ENCODE measurements at places on chromosomes 1 and 21. TPM values are rescaled to one million over a fixed set of nuclear protein-coding genes. Genes with fewer than 3 reads are reported as not detected.

The SYCP1 gene
- not detected for total RNA-seq

The TRIM45 gene
- 2.1 TPM for total RNA-seq

The FBXO44 gene
- total RNA-seq, result 12.1 TPM

The AJAP1 gene
- total RNA-seq, result not detected

The NEXN gene
- 46.0 TPM for total RNA-seq

The IRF6 gene
- 0.09 TPM for total RNA-seq

The SLC9C2 gene
- total RNA-seq, result not detected

The AVPR1B gene
- not detected for total RNA-seq

The CNTN2 gene
- under 0.01 TPM for total RNA-seq

The PPIE gene
- total RNA-seq, result 38.7 TPM

The HOOK1 gene
- not detected for total RNA-seq

The HES5 gene
- total RNA-seq, result not detected

The FABP3 gene
- total RNA-seq, result 135 TPM

The TNFRSF8 gene
- total RNA-seq, result 0.70 TPM

The CTSS gene
- 0.85 TPM for total RNA-seq

The PTPN22 gene
- not detected for total RNA-seq

The PLEKHG5 gene
- total RNA-seq, result 8.0 TPM

The ILDR2 gene
- 0.09 TPM for total RNA-seq

The LAMC1 gene
- total RNA-seq, result 1,142 TPM

The MYBPH gene
- total RNA-seq, result 0.93 TPM

The NBPF19 gene
- 7.0 TPM for total RNA-seq

The OR10Z1 gene
- total RNA-seq, result not detected

The OR6N1 gene
- total RNA-seq, result not detected

The TTC13 gene
- 9.1 TPM for total RNA-seq

The TACSTD2 gene
- not detected for total RNA-seq

The PRAMEF33 gene
- not detected for total RNA-seq

The UBASH3A gene
- not detected for total RNA-seq

The DYNLT5 gene
- total RNA-seq, result not detected

The PDC gene
- not detected for total RNA-seq

The GJC2 gene
- 0.60 TPM for total RNA-seq

The ADORA3 gene
- not detected for total RNA-seq

The AUNIP gene
- total RNA-seq, result 0.58 TPM

The OVAAL gene
- total RNA-seq, result not detected

The ETV3L gene
- not detected for total RNA-seq

The SELP gene
- total RNA-seq, result not detected

The LEPR gene
- 6.0 TPM for total RNA-seq

The KIF26B gene
- total RNA-seq, result 11.6 TPM

The SPRR3 gene
- total RNA-seq, result not detected

The KIAA1614 gene
- 14.6 TPM for total RNA-seq

The AGL gene
- 5.3 TPM for total RNA-seq

The VCAM1 gene
- total RNA-seq, result 5.4 TPM

The S100A6 gene
- 1,509 TPM for total RNA-seq

The BCAR3 gene
- 25.3 TPM for total RNA-seq

The AIM2 gene
- total RNA-seq, result not detected

The COL16A1 gene
- total RNA-seq, result 170 TPM

The WDTC1 gene
- total RNA-seq, result 21.5 TPM

The RHD gene
- not detected for total RNA-seq

The CBS gene
- 80.2 TPM for total RNA-seq

The OR2AK2 gene
- not detected for total RNA-seq

The LAPTM5 gene
- total RNA-seq, result 0.35 TPM

The ATP6V1G3 gene
- 0.23 TPM for total RNA-seq

The PRR9 gene
- not detected for total RNA-seq

The PPIAL4G gene
- not detected for total RNA-seq

The KRTAP7-1 gene
- not detected for total RNA-seq

The TRAF3IP3 gene
- not detected for total RNA-seq

The FHAD1 gene
- total RNA-seq, result 0.26 TPM

Data from pericardium fibroblast (primary cell).